ENCODE measurements at places on chromosomes 16 and 17.

DNA sequence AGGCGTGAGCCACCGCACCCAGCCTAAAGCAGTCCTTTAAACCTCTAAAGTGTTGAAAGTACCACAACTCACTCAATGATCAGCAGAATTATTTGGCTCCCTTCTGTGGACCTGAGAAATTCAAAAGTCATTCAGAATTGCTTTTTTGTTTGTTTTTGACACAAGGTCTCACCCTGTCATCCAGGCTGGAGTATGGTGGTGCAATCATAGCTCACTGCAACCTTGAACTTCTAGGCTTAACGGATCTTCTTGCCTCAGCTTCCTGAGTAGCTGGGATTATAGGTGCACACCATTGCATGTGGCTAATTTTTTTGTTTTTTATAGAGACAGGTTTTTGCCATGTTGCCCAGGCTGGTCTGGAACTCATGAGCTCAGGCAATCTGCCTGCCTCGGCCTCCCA is 44.3 kb downstream of the TRAF4 start:
- no peak for DNase-seq

DNA sequence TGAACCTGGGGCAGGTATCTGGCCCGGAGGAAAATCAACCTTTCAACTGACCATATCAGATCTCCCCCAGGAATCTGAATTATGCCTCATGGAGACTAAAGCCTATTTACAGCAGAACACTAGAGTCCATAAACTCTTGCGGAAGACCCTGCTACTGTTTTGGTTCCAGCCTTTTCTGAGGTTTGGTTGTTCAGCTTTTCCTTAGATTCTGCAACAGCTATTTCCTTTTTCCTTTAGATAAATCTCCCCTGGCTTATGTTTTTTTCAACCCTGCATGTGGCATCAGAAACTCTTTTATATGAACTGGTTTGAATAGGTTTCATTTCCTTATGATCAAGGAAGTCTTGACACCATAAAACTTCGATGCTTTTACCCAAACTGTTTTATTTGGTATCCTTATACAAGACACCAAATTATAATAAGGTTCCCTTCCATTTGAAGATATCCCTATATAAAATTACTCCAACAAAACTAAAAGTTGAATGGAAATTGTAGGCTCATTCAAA is 13.1 kb downstream of the SPOP start:
- no peak for DNase-seq

DNA sequence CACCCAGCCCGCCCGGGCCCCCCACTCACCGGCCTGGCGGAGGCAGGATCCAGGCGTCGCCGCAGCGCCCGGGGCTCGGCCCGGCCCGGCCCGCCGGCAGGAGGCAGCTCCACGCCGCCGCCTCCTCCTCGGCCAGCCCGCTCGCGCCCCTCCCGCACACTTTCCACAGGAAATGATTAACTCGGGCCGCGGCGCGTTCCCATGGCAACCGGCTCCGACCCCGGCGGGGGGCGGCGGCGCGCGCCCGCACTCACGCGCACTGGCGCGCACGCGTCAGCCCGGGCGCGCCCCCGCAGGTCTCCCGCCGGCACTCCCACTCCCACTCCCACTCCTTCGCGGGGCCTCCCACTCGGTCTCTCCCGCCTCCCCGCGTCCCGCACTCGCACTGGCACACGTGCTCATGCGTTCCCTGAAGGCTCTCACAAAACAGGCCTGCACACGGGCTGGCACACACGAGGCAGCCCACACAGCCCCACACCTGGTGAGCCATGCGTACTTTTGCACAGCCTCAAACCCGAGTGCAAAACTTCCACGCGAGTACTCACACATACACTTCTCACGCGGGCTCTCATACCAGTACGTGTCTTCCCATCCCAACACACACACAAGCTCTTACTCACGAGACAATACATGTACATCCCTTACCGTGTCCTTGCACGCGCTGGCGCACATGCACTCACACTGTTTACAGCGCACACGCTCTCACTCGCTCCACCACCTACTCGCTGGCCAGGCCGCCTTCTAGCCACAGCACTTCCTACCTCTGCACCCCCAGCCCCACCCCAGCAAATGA is at the start of gene KIFC3:
Gene KIFC3 (minus strand): TSS at position 151 of the 793 bp plus-strand sequence. CDS start 4,248 bp downstream, outside the sequence.
- peak; percentile 67 for DNase-seq

DNA sequence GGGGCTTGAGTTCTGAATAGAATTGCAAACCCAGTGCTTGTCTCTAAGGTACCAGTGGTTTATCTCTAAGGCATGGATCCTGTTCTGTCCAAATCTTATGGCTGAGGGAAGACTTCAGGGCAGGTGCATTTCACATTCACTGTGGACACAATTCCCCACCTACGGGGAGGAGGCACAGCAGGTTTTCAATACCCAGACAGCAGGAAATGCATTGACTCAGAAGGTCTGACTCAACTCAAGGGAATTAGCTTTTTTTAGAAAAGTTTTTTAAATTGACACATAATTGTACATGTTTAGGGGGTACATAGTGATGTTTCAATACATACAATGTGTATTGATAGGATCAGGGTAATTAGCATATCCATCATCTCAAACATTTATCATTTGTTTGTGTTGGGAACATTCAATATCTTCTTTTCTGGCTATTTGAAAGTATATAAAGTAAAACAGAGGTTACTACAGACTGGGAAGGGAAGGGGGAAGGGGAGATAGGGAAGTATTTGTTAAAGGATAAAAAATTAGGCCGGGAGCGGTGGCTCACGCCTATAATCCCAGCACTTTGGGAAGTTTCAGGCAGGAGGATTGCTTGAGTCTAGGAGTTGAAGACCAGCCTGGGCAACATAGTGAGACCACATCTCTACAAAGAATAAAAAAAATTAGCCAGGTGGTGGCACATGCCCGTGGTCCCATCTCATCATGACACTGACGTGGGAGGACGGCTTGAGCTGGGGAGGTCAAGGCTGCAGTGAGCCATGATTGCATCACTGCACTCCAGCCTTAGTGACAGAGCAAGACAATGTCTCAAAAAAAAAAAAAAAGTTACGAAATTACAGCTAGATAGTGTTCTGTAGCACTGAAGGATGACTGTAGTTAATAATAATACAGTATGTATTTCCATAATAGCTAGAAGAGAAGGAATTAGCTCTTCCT is 54.9 kb downstream of the RGS9 start:
- no peak for DNase-seq
